ENCODE measurements at places on chromosomes 5 and 9. TPM values are rescaled to one million over a fixed set of nuclear protein-coding genes. Genes with fewer than 3 reads are reported as not detected.

DNA sequence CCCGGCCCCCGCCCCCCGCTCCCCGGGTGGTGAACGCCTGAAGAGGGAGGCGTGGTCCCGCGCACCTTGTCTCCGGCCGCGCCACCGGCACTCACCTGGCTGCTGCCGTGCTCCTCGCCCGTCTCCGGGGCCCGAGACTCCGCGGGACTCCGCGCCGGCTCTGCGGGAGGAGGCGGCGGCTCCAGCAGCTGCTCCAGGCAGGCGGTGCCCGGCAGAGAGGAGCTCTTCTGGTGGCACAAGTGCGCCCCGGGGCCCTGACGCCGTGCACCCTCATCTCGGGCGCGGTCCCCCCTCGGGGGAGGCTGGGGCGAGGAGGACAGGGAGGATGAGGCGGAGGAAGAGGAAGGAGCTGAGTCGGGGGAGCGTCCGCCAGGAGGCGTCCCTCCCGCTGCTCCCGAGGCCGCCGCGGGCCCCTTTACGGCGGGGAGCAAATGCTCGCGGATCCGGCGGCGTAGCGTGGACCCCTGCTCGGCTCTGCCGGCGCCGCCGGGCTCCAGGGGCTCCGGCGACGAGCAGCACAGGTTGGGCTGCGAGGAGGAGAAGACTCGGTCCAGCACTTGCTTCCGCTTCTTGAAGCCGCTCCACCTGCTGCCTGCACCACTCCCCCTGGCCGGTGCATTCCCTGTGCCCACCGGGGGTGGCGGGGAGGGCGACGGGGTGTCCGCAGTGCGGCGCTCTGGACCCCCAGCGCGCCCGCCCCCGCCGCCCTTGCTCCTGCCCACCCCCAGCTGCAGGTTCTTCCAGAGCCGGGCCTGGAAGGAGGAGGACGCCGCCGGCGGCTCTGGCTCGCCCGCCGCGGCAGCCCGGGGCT lies 928 bp downstream of the MCTP1 start:
- no peaks in the 10 kb centered on the region for H3K36me3 ChIP-seq
- peak; percentile 43 for DNase-seq
- no peak overlapping the region for H3K27ac ChIP-seq
- H3K4me1 ChIP-seq: peaks cover 18% of the 10 kb centered on the region

DNA sequence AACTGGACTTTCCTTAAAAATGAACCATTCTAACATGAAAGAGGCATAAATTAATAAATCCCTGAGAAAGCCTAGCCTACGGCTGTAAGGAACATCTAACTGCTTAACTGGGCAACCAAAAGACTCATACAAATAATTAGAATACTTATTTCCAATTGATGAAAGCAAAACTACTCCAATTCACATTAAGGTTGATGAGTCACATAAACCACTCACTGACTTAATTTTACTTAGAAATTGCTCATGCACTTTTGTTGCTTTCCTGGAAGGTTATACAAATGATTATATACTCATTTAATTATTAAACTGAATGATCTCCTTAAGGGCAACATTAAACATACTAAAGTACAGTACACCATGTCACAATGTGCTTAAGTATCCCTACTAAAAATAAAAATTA lies 101.9 kb downstream of the NFIB start:
- DNase-seq: no peak
- no peaks in the 10 kb centered on the region for H3K27me3 ChIP-seq
- no peak overlapping the region for H3K4me3 ChIP-seq
- no peak overlapping the region for H3K27ac ChIP-seq

DNA sequence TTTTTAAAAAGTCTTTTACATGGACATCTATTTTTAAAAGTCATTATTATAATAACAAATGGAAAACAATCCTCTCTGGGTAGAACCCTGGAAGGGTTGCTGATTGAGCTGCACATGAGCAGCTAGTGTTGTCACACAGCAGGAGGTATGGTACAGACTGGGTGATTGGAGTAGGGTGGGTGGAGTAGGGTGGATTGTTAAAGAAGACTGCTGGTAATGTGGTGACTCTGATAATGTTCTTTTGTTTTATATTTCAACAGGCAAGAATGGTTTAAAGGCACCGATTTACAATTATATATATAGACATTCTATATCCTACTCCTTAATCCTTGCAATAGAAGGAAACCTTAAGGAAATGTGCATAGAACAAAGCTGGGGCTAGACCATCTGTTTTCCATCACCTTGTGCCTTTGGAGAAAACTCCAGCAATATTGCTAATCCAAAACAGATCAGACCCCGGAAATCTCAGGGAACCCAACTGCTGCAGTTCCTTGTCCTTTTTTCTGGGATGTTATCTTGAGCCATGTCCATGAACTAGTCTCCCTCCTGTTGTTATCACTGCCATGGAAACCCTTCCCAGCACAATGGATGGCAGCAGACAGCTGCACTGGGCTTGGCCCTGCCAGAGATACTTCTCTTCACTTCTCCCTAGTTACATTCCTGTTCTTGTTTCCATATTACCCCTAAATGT lies 129.7 kb downstream of the YIPF5 start:
- no peaks in the 10 kb centered on the region for H3K36me3 ChIP-seq
- H3K27me3 ChIP-seq: no peaks in the 10 kb centered on the region
- H3K4me3 ChIP-seq: no peak overlapping the region
- H3K27ac ChIP-seq: no peak overlapping the region

GRCh38 chr9:123174887-123175518 lies 93.4 kb downstream of the STRBP start:
- H3K27ac ChIP-seq: peak overlapping the region; percentile 96
- H3K27me3 ChIP-seq: no peaks in the 10 kb centered on the region
- DNase-seq: peak; percentile 83
- H3K4me3 ChIP-seq: peak overlapping the region; percentile 53
- H3K36me3 ChIP-seq: no peaks in the 10 kb centered on the region

DNA sequence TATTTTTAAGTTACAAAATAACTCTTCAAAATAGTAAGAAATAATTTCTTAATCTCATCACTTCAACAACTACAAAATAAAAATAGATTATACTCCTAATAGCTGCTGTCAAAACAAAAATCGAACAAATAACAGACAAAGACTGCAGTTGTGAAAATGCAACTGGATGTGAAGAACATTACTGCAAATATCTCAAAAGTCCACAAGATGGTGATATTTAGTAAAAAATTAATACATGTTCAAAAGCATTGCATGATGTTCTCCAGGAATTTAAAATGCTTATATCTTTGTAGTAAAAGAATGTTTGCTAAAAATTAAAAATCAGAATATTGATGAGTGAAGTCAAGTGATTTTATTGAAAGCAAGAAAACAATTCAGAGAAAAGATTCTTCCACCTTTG lies 66.2 kb downstream of the MPDZ start:
- no peak overlapping the region for H3K4me3 ChIP-seq
- no peaks in the 10 kb centered on the region for H3K4me1 ChIP-seq
- no peaks in the 10 kb centered on the region for H3K36me3 ChIP-seq
- DNase-seq: no peak
- no peak overlapping the region for H3K27ac ChIP-seq
- no peaks in the 10 kb centered on the region for H3K27me3 ChIP-seq

DNA sequence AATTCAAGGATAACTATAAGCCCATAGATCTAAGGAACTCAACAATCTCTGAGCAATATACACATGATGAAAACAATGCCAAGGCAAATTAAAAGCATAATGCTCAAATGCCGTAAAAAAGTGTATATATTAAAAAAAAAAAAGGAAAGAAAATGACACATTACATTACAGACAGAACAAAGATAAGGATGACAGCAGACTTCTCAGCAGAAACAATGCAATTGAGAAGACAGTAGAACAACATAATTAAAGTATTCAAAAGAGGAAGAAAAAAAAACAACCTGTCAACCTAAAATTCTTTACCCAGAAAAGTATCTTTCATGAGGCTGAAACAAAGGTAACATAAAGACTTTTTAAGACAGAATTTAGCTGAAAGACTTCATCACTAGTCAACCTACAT lies 591.7 kb downstream of the ZNF608 start:
- no peaks in the 10 kb centered on the region for H3K36me3 ChIP-seq
- no peak overlapping the region for H3K27ac ChIP-seq
- H3K4me3 ChIP-seq: no peak overlapping the region
- no peaks in the 10 kb centered on the region for H3K27me3 ChIP-seq
- peaks cover 16% of the 10 kb centered on the region for H3K4me1 ChIP-seq

DNA sequence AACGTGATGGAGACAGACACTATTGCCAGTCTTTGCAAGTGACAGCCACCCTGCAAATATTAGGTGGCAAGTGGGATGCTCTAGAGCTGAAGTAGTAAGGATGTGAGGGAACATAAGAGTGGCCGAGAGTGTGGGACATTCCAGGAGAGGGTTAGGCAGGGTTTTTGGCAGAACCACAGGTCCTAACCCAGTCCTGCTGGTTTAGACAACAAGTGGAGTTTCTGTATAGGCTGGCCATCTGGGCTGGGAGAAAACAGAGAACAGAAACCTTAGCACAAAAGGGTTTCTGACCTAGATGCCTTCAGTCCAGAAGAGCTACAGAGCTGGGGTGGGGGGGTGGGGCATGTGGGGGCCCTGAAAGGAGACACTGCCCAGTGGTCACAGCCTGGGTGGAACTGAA lies 107.4 kb downstream of the TMEM174 start:
- no peak overlapping the region for H3K27ac ChIP-seq
- no peaks in the 10 kb centered on the region for H3K27me3 ChIP-seq
- H3K36me3 ChIP-seq: no peaks in the 10 kb centered on the region

- no peak overlapping the region for H3K27ac ChIP-seq
- peak; percentile 46 for DNase-seq
- no peaks in the 10 kb centered on the region for H3K36me3 ChIP-seq
- H3K4me1 ChIP-seq: peaks cover 44% of the 10 kb centered on the region
Measured at GRCh38 chr5:158560170-158560569, 539.5 kb downstream of the EBF1 start.

DNA sequence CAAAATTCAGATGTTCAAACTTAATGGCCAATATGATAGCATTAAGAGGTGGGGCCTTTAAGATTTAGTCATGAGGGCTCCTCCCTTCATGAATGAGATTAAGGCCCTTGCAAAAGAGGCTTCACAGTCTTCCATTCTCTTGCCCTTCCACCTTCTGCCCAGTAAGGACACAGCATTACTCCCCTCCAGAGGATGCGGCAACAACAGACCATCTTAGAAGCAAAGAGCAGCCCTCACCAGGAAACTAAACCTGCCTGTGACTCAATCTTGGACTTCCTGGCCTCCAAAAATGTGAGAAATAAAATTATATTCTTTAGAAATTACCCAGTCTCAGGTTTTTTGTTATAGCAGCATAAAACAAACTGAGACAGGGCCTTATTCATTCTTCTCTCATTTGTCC lies 8.2 kb downstream of the AP3B1 start:
- H3K27ac ChIP-seq: no peak overlapping the region
- H3K4me1 ChIP-seq: no peaks in the 10 kb centered on the region
- no peaks in the 10 kb centered on the region for H3K27me3 ChIP-seq
- no peak for DNase-seq
- no peak overlapping the region for H3K4me3 ChIP-seq

- H3K4me3 ChIP-seq: no peak overlapping the region
- peaks cover 12% of the 10 kb centered on the region for H3K36me3 ChIP-seq
- DNase-seq: no peak
- no peaks in the 10 kb centered on the region for H3K27me3 ChIP-seq
Measured at GRCh38 chr9:77325058-77325457, 147.7 kb downstream of the VPS13A start.

AK1 gene
- 35.0 TPM for total RNA-seq

PLAC8L1 gene
- total RNA-seq: 0.51 TPM

SHOC1 gene
- total RNA-seq: not detected

All from B cell (primary cell).